ENCODE measurements at places on chromosomes 4 and X.

DNA sequence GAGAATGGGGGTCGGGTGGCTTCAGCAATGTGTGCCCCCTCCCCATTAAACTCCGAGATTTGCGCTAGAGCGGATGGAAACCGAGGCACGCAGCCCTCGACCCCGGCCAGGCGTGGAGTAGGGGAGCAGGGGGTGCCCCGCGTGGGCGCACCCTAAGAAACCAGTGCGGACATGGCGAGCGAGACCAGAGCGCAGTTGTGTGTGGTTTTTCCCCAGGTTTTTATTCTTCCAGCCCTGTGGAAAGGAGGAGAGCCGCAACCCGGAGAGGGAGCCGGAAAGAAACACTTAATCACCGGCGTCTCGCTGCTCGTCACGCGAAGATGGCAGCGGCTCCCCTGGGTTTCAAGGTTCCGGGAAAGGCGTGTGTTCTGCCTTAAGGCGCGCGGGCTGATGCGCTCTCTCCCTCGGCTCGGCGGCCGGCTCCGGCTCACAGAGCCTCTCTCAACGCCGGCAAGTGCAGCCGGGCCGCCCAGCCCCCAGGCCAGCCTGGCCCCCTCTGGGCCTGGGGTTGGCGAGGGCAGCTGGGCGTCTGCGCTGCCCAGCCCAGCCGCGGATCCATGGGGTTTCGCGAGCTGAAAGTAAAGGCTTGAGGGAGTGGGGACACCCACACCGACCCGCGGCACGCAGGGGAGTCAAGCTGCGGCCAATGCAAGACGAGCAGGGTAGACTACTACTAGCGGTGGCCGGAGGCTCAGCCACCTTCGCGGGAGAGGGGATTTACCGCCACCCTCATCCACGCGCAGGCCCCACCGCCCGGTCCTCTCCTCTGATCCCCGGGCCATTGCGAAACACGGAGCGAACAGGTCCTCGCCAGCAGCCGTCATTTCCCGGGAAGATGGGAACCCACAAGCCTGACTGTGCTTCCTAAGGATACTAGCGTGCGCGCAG lies 74.0 kb upstream of the BCOR start:
- no peak for DNase-seq

GRCh38 chr4:116733370-116733769 lies 352.0 kb downstream of the TRAM1L1 start:
- no peak for DNase-seq

DNA sequence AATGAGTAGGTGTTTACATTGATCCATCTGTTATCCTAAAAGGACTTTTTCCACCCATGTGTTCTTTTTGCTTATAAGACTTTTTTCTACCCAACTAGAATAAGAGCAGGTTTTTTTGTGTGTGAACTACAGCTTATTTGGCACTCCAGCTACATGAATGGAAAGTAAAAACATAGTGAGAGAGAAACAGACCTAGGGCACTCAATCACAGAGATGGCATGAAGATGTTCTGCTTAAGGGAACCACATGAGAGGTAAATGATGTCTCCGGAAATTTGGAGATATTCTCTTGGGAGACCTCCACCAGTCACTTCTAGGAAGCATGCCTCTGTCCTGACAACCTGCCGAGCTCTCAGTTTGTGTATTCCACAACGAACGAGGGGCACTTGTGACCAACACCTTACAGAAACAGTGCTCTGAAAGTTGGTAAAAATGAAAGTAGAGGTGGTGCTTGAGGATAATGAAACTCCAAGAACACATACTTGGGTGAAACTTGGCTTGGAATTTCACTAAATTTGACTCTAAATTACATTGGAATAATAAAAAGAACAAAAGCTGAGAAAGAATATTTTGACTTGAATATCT lies 788.4 kb upstream of the GALNTL6 start:
- no peak for DNase-seq

- peak; percentile 35 for DNase-seq
Measured at GRCh38 chr4:56821381-56822243, at the start of gene SPINK2. TSS of gene SPINK2 (minus strand) at chr4:56821701. CDS start at chr4:56821662, 39 bp downstream.

GRCh38 chr4:120281581-120281980 lies 214.9 kb upstream of the MAD2L1 start:
- DNase-seq = no peak

DNA sequence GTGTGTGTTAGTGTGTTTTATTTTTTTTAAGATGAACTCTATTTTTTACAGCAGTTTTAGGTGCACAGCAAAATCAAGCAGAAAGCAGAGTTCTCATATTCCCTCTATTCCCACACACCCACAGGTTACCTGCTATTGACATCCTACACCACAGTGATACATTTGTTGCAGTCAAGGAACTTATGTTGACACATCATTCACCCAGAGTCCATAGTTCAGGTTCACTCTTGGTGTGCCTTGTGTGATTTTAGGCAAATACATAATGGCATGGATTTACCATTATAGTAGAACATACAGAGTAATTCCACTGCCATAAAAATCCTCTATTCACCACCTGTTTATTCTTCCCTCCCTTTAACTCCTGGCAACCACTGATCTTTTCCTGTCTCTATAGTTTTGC lies 28.7 kb downstream of the DIAPH2 start:
- no peak for DNase-seq

- no peak for DNase-seq
Measured at GRCh38 chrX:112945826-112946225, 105.2 kb upstream of the AMOT start.

- DNase-seq = no peak
Measured at GRCh38 chr4:100369871-100370270, 148.0 kb downstream of the EMCN start.

DNA sequence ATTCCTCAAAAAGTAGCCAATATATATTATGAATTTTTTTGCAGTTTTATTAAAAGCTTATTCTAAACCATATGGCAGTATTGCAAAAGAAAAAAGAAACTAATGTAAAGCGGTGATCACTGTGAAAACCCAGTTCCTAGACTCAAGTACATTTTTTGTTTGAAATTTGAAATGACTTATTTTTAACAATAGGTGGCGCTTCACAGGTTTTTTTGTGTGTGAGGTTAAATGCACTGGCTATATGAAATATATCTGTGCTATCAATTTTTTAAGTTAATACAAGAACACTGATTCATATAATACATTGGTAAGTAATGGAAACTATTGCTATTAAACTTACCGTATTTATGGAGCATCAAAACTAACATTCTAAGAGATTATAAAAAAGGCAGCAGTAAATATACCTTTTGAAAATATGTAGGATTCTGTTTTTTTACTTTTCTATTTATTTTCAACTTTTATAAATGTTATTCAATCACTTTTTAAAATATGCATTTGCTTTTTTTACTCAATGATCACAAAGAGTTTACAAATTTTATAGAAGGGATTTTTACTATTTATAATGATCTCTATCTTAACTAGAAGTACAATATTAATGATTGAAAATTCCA lies 5.6 kb upstream of the SPRY1 start:
- DNase-seq = no peak

- DNase-seq = no peak
Measured at GRCh38 chr4:165443276-165443675, 64.5 kb downstream of the CPE start.

DNA sequence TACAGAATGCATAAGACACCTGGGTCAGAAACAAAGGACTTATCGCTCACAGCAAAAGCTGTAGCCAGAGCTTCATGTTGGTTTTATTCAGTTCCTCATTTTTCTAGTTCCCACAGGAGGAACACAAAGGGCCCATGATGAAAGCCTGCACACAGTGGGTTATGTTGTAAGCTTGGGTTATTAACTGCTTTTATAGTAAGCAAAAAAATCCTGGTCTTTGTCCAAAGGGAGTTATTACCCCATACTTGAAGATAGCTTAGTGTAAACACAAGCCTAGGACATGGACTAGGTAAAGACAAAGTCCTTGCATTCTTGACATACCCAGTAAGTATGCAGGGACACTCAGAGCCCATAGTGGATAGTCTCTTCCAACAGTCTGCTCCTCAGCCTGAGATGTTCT lies 11.7 kb downstream of the BBS12 start:
- DNase-seq = no peak

GRCh38 chr4:129342819-129343408 lies 247.0 kb downstream of the C4orf33 start:
- no peak for DNase-seq

DNA sequence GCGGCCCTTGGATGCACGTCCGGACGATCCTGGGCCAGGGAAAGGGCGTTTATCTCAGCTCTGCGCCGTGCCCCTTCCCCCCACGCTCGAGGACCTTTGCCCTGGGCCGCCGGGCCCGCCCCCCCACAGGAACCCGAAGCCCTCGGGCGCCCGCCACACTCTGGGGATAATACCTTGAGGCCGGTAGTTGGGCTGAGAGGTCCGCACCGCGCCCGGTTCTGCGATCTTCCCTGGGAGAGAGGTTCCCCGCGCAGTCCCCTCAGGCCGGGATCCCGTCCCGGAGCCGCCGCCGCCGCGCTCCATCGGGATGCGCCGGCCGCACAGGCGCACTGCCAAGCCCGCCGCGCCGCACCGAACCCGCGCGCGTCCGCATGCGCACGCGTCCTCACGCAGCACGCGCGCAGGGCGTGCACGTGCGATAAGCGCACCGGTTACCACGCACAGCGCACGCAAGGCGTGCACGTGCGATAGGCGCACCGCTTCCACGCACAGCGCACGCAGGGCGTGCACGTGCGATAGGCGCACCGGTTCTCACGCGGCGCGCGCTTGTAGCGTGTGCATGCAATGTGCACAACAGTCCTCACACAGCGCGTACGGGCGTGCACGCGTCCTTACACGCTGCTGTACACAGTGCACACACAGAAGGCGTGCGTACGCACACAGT lies at the start of gene MAP7D2:
Gene MAP7D2 (minus strand): TSS at position 331 of the 664 bp plus-strand sequence. CDS start 28 bp downstream, at position 303.
- no peak for DNase-seq

DNA sequence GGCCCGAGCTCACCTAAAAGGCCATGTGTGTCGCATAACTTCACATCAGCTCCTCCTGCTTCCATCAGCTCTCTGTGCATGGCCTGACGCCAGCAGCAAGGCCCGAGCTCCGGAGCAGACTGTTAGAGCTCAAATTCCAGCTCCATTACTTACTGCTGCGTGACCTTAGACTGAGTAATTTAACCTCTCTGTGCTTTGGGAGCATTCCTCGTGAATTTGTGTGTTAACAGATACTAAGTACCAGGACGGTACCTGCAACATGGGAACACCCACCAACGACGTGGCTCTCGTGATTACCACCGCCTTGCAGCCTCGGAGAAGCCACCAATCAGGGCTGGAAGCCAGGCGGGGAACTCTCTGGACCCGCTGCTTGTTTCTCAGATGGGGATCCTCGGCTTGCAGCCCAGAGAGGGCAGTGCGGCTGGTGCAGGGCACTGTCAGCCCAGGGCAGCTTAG lies 12.9 kb downstream of the LETM1 start:
- DNase-seq = no peak

DNA sequence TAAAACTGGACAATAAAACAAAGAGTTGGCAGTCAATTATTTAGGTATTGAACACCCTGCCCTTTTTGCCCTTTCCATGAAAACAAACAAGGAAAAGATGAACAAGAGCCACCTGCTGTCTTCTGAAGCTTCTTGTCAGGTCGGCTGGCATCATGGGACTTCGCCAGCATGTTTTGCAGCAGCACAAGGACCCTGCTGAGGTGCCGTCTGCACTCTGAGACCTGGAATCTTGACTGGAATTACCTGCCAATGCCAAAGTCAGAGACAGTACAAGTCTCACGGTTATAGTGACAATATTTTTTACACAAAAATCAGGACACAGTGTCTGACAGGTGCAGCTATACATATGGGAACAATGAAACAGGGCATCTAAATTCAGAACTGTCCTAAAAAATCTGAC lies 284.5 kb downstream of the GASK1B start:
- no peak for DNase-seq

GRCh38 chr4:155703486-155704247 lies 37.0 kb downstream of the GUCY1A1 start:
- no peak for DNase-seq

DNA sequence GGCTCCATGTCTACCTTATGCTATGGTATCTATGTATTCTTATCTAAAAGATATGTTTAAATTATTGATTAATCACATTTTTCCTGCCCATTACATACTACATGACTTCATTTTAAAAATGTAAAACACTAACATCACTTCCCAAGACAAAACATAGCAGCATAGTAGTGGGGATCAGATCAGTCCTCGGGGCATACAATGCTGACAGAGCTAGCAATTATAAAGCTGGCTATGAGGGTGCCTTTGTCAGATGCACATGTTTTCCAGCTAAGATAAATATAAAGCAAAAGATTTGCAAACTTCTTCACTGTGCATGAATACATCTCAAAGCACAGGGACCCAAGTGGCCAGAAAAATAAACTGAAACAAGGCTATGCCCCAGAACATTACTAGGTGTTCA lies 549.8 kb upstream of the INTU start:
- no peak for DNase-seq

DNA sequence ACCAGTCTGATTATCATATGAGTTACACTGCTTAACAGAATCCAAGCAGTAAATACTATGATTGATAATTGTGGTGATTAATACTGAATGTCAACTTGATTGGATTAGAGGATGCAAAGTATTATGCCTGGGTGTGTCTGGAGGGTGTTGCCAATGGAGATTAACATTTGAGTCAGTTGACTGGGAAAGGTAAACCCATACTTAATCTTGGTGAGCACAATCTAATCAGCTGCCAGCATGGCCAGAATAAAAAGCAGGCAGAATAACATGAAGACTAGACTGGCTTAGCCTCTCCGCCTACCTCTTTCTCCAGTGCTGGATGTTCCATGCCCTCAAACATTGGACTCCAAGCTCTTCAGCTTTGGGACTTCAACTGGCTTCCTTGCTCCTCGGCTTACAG lies 961.3 kb downstream of the ADGRL3 start:
- no peak for DNase-seq

GRCh38 chr4:82380344-82380743 lies 6.6 kb upstream of the HNRNPD start:
- no peak for DNase-seq

DNA sequence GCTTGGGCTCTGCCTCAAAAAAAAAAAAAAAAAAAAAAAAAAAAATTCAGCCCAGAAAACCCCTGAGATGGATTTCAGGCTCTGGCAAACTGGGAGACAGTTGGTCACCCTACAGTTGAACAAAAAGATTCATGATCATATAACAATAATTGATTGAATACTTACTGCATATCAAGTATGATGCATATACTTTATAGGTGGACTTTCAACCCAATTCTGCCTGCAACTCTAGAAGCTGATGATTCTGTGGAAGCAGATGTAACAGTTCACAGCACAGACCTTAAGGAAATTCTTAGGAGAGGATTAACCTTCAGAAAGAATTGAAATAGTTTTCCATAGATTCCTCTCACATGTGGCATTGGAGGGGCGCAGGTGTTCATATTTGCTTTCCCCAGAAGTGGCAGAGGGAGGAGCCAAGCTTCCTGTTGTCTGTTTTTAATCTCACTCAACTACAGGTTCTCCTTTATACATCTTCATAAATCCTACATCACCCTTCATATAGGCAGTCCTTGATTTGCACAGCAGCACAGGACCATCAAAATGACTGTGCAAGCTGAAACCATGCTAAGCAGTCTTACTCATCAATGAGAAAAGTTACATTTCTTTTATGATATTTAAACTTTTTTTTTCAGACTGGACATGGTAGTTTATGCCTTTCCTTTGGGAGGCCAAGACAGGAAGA lies 149.4 kb upstream of the KLF3 start:
- DNase-seq = no peak

Data from stimulated activated CD8-positive, alpha-beta memory T cell treated with anti-CD3 and anti-CD28 coated beads, Interleukin-15, amount 100 ng/mL, for 4 hours (primary cell).